Activated CD4-positive, alpha-beta T cell treated with anti-CD3 and anti-CD28 coated beads, Interleukin-2, amount 50 U/mL, for 4 hours (primary cell): ENCODE measurements at places on chromosomes 3 and 15.

- DNase-seq: no peak
These were observed 329.0 kb upstream of the AZI2 start for GRCh38 chr3:28677581-28677980.

DNA sequence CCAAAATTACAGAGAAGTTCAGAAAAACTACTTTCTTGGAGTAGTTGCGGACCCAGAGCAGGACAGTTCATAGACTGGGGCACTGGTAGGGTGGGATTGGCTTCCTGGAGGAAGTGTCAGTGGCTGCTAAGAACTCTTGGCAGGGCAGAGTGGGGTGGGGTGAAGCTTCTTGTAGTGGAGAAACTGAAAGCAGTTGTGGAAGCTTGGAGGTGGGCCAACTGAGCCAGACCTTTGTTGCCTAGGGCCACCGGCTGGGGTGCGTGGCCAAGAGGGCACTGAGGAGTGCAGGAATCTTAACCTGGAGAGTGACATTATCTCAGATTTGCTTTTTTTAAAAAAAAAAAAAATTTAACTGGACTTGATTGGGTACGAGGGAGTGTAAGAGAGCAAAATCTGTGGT, 3.1 kb downstream of the KAT2B start:
- DNase-seq: peak; percentile 27

GRCh38 chr15:81502439-81502838, 128.4 kb upstream of the TMC3 start:
- no peak for DNase-seq

GRCh38 chr3:188697127-188697526, 474.6 kb upstream of the TPRG1 start:
- DNase-seq: no peak

DNA sequence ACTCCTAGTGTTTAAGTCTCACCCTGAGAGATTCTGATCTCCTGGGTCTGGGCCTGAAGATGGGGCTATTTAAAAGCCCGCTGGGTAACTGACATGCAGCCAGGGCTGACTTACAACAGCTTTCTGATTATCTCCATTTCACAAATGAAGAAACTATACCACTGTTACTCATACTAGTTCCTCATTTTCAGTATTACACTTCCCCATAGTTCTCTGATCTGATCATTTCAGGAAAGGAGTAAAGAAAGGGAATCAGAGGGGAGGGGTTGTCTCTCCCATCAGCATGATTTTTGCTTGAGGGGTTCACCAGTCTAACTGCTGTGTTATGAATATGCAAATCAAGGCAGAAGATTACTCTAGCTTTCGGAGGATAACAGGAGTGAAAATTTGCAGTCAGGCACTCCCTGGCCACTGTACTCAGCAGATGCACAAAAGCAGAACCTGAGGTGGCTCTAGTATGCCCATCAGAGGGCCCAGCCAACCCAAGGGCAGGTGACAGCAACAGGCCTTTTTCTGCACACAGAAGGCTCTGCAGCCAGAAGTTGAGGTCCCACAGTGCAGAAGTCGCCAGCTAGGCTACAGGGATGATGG, 59.4 kb downstream of the DAPK2 start:
- no peak for DNase-seq

DNA sequence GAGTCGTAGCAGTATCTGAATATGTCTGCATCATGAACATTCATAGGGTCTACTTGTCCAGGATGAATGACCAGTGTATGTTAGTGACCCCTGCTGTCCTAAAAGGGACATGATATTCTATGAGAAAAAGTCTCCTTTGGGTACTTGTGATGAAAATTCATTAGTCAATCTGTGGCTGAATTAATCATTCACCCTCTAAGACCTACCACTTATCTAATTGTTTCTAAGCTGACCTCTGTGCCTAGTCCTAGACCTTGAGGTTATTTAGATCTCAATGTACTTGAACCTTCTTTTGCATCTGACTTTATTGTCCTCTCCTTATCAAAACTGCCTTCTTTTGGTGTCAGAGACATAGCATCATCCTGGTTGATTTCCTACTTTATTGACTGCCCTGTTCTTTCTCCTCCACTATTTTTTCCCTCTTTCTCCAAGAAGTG, 799.3 kb downstream of the DIPK2A start:
- no peak for DNase-seq

GRCh38 chr3:87167628-87168456, 59.3 kb upstream of the CHMP2B start:
- no peak for DNase-seq

DNA sequence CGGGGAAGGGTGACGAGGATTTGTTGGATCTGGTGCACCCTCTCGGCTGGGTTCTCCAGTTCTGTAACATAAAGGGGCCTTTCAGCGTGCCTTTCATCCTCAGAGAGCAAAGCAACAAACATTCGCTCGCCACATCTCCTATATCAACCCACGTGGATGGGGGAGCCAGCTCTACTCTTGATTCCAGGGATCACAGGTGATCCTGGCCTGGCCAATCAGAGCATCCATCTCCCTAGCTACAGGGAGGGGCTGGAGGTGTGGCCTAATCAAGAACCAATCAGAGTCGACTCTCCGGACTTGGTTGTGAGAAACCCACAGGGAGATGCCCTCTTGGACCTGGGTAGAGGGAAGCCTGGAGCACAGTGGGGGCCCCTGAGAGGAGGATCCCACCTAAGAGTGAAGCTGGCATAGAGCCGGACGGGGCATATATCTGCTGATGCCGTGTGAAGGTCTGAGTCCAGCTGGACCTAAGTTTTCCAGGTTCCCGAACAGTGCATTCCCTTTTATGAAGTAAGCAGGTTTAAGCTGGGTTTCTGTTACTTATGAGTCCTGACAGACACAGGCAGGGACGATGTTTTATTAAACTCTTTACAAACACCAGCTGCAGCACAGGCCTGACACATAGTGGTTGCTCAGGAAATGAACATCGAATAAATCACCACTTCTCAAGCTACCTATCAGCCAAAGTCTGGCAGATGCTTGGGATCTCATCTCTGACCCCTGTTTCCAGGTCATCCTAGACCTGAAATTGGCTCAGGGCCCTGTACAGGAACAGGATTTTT, 50.7 kb upstream of the RAD18 start:
- DNase-seq: no peak

DNA sequence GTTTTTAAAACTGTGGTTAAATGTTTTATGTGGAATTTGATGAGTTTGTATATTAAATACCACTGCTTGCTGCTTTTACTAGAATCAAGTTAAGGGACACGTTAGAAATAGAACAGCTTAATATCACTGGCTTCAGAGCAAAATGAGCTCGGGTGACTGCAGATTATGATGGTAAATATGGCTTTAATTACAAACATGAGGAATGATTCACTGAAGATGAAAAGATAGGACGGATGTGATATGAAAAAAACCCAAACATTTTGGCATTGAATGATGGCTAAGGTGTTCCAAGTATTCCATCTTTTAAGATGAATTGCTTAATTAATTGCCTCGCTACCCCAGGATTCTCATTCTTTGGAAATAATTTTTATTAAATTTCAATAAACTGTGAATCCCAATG, 33.7 kb downstream of the SLC24A1 start:
- no peak for DNase-seq

DNA sequence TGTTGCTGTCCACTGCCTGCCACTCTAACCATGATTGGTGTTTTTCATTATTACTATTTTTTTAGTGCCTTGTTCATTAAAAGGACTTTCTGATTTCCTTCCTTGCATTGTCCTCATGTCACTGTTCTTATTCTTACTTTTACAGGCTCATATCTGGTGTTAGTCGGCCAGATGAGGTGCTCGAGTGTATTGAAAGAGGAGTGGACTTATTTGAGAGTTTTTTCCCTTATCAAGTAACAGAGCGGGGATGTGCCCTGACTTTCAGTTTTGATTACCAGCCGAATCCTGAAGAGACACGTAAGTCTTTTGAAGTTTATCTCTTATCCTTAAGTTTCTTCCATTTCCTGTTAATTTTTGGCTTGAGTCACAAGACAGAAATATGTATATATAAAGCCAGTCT, 23.2 kb downstream of the QTRT2 start:
- DNase-seq: no peak

DNA sequence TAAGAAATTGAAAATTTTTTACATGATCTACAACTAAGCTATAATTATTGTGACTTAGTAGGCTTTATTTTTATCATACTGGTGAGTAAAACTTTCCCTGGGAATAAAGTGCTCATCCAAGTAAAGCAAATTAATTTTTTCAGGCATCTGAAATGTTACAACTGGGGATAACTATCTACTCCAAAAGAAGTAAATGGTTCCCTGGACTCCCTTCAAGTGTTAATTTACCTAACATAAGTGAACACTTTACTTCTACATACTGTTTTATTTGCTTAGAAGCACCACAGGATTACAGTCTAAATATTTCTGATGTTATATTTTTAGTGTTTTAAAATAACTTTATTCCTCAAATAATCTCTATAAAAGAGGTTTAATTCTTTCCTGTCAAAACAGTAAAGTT, 57.8 kb downstream of the IFT57 start:
- DNase-seq: no peak

- no peak for DNase-seq
These were observed 81.0 kb downstream of the CLDN11 start for GRCh38 chr3:170499562-170500156.

GRCh38 chr3:49649576-49649975, 24.6 kb upstream of the APEH start:
- DNase-seq: no peak

GRCh38 chr15:48002767-48003166, 118.0 kb upstream of the SLC24A5 start:
- no peak for DNase-seq

DNA sequence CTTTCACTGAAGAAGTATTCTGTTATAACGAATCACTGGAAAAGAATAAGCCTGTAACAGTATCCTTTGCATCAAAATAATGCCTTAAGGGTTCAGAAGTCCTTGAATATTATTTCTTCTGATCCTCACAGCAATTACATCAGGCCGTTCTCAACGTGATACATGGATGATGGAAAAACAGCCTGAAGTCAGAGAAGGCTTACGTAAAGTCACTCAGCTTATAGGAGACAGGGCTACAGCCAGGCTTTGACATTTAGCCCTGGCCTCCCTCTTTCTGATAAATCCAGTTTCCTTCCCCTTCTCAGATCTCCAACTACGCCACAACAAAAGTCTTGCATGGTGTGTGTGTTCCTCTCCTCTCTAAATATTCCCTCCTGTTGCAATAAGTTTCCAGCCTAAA, 131.9 kb downstream of the ANO10 start:
- no peak for DNase-seq

DNA sequence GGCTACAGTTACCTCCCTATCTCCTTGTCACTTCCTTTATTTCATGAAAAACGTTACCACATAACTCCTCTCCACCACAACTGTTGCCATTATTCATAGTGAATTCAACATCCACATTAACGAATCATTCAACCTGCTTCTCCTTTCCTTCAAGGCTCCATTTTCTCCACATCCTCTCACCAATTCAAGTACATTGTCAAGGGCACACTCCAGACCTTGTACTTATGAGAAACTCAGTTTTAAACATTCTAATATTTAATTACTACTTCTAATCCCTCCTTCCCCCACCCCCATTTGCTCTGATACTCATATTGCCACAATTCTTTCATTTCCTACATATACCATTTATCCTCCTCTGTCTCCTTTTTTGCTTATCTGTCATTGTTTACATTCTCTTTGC, 871.2 kb downstream of the TUSC7 start:
- DNase-seq: no peak

GRCh38 chr3:125116311-125117080, 60.7 kb upstream of the HEG1 start:
- DNase-seq: no peak

- DNase-seq: no peak
These were observed 183.2 kb downstream of the SSR3 start for GRCh38 chr3:156371701-156372100.

GRCh38 chr15:73394782-73395181, 26.0 kb upstream of the HCN4 start:
- DNase-seq: no peak

- no peak for DNase-seq
These were observed 116.4 kb upstream of the HES1 start for GRCh38 chr3:194019398-194020165.

DNA sequence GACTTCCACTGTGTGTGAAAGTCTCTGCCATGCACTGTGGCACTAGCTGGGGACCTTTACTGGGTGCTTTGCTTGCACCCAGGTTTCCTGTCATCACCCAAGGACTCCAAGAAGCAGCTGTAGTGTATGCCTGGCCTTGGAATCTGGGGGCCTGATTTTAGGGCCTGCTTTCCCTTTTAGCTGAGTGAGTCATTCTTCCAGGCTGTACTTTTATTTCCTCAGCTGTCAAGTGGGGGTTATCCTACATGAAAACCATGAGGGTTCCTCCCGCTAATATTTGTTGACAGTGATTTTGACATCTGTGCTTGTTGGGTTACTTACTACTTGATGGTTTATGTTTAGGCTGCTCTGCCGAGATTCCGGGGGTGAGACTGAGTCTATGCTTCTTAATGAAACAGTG, 18.5 kb downstream of the GORASP1 start:
- no peak for DNase-seq

DNA sequence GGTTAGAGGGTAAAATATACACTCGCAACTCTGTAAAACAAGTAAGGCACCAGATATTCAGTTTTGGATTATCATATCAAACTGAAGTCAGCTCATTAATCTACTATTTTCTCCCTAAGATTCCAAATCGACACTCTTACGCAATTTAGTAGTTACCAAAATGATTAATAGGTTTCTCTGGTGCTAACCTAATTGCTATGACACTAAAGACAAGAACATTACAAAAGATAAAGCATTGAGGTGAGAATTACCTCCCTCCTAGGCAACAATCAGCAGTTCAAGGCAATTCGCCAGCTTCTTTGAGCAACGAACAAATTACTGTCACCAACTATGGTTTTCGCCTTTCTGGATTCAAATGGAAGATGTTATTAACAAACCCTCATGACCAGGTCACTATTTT, 1305.0 kb downstream of the ROBO2 start:
- DNase-seq: no peak

DNA sequence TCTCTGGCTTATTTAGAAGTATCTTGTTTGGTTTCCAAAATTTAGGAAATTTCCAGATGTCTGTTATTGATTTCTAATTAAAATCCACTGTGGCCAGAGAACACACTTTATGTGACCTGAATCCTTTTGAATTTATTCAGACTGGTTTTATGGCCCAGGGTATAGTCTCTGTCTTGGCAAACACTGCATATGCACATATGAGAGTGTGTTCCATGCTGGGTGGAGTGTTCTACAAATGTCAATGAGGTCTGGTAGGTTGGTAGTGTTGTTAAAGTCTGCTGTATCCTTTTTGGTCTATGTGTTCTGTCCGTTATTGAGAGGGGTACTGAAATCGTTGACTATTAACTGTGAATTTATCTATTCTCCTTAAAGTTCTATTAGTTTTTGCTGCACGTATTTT, 30.2 kb downstream of the PGPEP1L start:
- no peak for DNase-seq

DNA sequence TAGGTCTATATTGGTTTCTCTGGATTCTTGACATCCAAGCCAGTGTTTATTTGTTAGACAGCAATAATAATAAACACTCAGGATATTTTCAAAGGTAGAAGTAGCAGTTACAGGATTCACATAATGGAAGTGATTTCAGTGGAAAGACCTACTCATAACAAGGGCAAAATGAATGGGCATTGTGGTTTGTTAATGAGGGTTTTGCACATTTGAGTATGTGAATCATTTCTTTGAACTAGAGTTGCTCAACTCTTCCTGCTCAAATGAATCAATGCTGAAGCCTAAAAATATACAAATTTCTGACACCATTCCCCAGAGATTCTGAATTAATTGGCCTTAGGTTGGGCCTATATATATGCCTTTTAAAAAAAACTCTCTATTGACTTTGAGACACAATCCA, 4.1 kb upstream of the COL6A5 start:
- no peak for DNase-seq
